ENCODE measurements at places on chromosomes 13 and 19.

GRCh38 chr19:33679696-33680095, 57.9 kb downstream of the CHST8 start:
- no peak for DNase-seq

DNA sequence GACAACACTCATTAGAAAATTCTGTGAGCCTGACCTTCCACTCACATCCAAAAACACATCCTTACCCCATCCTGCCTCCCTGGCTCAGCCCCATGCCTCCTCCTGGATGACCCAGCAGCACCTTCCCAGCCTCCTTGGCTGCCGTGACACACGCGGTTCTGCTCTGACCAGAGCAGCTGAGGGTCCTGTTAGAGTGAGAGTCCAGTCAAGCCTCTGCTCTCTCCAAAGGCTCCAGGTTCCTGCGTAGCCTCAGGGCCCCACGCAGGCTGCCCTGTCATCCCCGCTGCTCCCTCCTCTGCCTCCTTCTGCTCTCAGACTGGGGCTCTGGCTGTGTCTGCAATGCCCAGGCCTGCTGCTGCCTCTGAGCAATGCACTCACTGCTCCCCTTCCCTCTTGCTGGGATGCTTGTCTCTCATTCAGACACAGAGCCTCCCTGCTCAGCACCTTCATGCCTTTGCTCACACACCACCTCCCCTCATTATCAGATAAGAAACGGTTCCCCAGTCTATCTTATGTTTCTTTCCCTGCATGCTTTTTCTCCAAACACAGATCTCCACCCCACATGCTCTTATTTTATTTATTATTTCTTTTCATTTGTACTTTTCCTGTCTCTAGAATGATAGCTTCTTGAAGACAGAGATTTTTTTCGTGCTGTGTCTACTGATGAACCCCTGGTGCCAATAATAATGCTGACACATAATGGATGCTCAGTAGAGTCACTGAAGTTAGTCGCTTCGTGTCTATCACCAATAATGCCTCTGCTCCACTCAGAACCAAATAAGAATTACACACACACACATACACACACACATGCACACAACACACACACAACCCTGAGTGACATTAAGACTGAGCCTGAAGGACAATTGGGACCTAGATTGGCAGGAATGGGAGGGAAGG, 10.2 kb upstream of the SIGLEC6 start:
- no peak for DNase-seq

- no peak for DNase-seq
These were observed 5.9 kb upstream of the MCF2L start for GRCh38 chr13:112962911-112963625.

GRCh38 chr13:42354241-42355091, 82.5 kb downstream of the AKAP11 start:
- DNase-seq, result no peak

- DNase-seq, result peak; percentile 89
These were observed 8.3 kb upstream of the MZF1 start for GRCh38 chr19:58581227-58582141.

- no peak for DNase-seq
These were observed 18.8 kb downstream of the SMG9 start for GRCh38 chr19:43735957-43736356.

DNA sequence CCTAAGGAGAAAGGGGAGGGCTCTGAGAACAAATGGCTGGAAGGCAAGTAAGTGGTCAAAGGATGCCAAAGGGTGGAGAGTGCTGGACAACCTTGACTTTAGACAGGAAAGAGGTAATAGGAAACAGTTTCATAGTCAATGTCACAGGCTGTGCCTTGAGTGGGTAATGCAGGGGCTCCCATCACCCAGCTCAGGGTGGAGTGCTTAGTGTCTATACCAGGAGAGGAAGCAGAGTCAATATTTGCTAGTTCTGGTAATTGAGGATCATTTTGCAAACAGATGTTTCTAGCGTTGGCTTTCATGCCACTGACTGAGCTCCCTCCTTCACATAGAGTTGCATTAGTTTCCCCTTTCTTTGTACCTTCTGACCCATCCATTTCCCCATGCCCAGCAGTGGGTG, 64.6 kb upstream of the KL start:
- no peak for DNase-seq

DNA sequence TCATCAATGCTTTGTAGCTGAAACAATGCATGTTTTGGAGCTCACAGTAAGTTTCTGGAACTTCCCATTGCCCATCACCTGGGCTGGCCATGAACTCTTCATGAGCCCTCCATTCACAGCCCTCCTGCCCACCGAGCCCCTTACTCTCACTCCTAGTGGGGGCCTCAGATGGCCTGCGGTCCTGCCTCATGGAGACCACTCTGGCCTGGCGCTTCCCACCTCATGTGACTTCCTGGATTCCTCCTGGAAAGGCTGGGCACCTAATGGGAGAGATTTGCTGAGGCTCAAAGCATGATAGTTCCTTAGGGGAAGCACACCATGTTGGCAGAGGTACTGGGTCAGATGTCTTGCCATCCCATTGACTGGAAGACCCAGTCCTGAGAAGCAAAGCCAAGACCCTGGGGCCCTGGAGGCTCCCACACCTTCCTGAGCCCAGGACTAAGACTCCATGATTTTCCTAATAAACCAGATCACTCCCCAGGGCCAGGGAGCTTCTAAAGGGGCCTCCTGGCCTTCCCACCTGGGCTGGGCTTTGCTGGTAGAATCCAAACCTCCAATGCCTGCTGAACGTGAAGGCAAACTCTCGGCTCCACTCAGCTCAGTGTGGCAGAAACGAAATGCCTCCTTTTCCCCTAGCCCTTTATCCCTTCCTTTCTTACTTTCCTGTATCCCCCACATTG, 49.4 kb upstream of the ZNF536 start:
- DNase-seq, result no peak

- no peak for DNase-seq
These were observed 1319.2 kb upstream of the SLC10A2 start for GRCh38 chr13:104385404-104385803.

- no peak for DNase-seq
These were observed 943.0 kb upstream of the PCDH9 start for GRCh38 chr13:68173111-68173510.

DNA sequence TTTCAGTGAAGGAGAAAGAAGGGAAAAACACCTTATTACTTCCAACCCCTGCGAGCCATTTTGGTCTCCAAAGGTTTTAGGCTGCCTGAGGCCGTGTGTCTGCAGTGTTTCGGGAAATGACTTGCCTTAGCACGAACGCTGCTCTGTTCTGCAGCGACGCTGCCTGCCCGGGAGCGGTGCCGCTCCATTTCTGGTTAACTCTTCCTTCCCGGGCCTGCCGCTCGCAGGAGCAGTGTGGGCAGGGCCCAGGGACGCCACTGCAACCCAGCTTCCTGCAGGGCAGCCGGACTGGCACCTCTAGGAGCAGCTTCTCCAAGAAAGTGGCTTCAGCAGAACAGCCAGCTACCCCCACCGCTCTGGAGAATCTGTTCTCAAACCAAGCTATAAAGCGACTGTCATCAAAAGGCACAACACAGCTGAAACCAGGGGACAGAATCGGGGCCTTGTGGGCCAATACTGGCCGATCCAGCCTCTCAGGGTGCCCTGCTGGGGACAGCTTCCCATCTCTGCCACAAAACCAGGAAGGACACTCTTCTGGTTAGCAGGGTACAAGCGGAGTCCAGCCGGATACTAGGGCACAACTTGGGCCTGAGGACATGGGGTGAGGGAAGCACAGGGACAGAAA, 72.2 kb downstream of the KCTD15 start:
- DNase-seq, result no peak

DNA sequence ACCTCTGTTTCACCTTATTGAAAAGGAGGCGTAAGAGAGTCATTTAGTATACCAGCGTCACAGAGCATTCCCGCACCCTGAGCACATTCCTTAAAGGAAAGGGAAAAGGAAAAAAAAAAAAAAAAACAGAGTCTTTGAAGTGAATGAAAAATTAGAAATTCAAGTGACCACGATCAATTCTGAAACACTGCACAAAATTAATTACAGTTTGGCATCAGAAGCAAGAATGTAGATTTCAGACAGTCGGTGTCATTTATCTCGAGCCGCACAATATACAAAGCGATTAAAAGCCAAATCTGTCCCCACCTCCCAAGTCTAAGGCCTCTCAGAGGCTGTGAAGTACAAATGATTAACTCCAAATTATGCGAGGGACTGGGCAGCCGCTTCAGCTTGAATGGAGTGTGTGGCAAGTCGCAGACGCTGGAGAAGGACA, 173.7 kb upstream of the ZNF507 start:
- no peak for DNase-seq

GRCh38 chr19:39679791-39680168, 24.1 kb downstream of the LGALS16 start:
- DNase-seq, result no peak

DNA sequence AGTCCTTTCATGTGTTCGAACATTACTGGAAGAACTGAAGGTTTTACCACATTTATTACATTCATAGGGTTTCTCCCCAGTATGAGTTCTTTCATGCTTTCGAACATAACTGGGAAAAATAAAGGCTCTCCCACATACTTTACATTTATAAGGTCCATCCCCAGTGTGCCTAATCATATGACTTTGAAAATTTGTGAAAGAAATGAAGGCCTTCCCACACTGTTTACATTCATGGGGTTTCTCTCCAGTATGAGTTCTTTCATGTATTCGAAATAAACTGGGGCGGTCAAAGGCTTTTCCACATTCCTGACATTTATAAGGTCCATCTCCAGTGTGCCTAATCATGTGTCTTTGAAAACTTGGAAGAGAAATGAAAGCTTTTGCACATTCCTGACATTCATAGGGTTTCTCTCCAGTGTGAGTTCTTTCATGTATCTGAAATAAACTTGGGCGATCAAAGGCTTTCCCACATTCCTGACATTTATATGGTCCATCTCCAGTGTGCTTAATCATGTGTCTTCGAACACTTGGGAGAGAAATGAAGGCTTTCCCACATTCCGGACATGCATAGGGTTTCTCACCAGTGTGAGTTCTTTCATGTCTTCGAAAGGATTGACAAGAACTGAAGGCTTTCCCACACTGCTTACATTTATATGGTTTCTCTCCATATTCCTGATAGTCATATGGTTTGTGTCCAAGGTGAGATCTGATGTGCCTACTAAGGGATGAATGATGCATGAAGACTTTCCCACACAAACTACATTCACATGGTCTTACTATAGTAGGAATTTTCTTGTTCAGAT, 24.0 kb downstream of the ZNF564 start:
- DNase-seq, result no peak

GRCh38 chr19:8585894-8586750, 8.9 kb upstream of the MYO1F start:
- no peak for DNase-seq

DNA sequence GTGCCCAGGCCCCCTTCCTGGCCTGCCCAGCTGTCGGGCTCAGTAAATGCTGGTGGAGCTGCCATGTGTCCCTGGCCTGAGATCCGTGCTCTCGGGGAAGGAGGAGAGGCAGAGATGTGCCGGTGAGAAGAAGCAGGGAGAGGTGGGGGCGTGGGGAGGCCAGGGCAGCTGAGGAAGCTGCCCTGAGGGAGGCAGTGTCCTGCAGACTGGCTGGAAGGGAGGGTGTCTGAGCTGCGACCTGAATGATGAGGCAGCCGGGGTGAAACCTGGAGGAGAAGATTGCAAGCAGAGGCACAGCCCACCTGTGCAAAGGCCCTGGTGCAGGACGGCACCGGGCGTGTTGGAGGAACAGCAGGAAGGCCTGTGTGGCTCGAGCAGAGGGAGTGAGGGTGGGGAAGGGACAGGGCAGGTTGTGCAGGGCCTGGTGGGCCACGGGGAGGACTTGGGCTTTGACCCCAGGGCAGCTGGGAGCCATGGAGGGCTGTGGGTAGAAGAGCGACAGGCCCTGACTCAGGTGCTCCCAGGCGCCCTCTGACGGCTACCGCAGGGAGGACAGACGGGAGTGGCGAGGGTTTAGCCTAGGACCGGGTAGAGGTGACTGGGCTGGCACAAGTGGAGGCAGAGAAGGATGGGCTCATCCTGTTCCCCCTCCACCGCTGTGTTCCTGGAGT, 14.0 kb upstream of the CELF5 start:
- DNase-seq, result peak; percentile 57

GRCh38 chr19:16371540-16371986, 46.9 kb downstream of the KLF2 start:
- peak; percentile 72 for DNase-seq

DNA sequence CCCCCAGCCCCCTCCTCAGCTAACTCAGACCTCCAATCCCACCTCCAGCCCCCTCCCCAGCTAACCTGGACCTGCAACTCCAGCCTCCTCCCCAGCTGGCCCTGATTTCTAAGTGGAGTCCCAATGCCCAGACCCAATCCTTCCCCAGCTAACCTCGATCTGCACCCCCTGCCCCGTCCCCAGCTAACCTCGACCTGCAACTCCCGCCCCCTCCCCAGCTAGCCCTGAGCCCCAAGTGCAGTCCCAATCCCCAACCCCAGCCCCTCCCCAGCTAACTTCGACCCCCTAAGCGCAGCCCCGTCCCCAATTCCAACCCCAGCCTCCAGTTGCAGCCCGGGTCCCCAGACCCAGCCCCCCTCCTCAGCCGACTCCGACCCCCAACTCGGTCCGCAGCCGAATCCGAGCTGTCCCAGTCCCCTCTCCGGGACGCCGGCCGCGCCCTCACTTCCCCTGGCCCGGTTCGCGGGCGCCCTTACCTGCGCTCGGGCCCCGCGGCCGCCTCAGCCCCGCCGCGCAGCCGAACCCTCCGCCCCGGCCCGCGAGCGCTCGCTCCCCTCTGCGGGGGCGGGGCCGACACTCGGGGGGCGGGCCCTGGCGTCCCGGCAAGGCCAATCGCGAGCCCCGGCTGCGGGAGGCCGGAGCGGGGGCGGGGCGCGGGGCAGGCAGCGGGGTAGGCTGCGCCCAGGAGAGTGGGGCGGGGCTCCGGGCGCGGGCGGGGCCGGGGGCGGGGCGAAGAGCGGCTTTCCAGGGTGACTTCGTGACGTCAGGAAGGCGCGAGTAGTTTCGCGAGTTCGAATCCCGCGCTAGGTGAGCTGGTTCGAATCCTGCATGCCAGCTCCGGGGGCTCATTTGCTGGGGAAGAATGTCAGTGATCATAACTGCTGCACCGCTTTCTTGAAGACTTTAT, at the start of gene GNG7:
TSS of gene GNG7 (minus strand) at position 525 of the 907 bp plus-strand sequence. CDS start 182,006 bp downstream, outside the sequence.
- DNase-seq, result peak; percentile 84

- no peak for DNase-seq
These were observed 34.2 kb upstream of the ANKRD10 start for GRCh38 chr13:110949116-110949515.

- no peak for DNase-seq
These were observed 72.0 kb downstream of the TEX29 start for GRCh38 chr13:111392486-111392885.

- DNase-seq, result no peak
These were observed 15.2 kb upstream of the SLC1A5 start for GRCh38 chr19:46803555-46803954.

DNA sequence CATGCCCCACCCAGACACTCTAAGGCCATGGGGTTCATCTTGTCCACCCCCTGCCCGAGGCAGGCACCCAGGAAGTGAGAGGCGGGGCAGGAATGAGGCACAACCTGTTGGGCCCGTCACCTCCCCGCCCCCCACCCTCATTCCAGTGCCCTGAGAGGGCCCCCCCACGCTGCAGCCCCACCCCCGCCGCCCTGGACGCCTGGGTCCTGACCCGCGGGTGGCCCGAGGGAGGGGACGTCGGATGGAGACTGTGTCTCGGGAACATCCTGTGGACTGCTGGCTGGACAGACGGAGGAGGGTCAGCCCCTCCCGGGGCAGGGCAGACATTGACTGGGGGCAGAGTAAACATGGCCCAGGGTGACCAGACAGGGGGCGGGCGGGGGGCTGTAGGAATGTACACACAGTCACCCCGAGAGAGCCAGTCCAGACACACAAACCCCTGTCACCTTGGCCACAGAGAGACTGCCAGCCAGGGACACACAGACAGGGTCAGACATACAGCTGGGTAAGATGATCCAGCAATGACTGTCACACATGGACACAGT, 7.4 kb upstream of the JUNB start:
- no peak for DNase-seq
